ENCODE measurements at places on chromosomes 1 and 21.
A peak's percentile ranks its signal among the peaks of the same experiment; 100 is the strongest.

GRCh38 chr1:12001996-12002493 lies 17.3 kb upstream of the MIIP start:
- DNase-seq: no peak

DNA sequence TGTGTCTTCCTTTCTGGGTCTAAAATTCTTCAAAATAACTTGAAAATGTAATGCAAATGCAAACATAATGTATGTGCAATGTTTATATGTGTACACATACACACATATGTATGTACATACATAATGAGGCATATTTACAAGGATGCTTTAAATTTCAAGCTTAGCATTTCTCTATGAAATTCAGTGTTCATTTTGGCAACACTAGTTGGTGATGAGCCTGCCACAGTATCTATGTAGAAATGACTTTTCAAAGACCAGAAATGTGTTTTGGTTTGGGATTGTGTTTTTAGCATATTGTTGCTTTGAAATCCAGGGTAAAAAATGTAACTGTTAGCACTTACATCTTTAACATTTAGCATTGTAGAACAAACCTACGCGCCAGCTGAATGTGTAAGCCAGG lies 10.1 kb downstream of the GABPA start:
- DNase-seq: no peak

DNA sequence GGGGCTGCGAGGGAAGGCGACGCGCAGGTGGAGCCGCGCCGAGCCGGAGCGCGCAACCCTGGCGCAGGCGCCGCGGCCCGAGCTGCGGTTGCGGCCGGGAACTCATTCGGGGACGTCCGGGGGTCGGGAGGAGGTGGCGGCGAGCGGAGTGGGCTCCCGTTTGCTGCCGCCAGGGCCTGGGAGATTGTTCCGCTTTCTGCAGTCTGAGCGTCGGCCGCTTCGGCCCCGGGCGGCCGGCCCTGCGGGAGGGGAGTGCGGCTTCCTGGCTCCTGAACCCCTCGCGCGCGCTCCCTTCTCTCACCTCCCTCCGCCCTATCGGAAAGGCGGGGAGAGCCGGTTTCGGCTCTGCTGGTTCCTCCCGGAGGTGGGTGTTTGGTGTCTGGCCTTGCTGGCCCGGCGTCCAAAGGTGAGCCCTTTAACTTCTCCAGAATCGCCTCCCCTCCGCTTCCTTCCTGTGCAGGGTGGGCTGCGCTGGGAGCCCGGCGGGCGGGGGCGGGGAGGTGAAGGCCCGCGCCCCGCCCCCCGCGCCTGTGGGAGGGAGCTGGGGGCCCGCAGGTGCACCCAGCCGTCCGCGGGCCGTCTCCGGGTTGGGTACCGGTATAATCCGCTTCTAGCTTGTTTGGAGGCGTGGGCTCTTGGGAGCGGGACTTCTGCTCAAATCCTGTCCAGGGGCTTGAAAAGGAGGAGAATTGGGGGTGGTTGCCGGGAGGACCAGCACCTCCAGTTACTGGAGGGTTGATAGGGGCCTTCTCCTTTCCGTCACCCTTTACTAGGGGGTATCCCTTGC lies 683 bp downstream of the LRRC8D start:
- DNase-seq: peak; percentile 80

DNA sequence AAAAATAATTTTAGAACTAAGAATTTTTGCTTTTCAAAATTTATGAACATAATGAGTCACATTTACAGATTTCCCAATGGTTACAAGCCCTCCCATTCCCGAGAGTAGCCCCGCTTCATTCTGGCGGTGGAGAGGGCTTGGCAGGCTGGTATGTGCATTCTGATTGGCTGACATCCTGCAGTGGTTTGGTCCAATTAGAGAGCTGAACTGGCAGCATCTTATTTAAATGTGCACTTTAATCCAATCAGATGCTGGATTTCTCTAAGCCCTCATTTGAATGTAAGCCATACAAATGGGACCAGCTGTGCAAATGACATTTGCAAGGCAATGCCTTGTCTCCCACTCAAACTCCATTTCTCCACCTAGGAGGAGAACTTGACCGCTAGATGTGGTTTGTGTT lies 18.0 kb upstream of the TRIM17 start:
- DNase-seq: no peak

DNA sequence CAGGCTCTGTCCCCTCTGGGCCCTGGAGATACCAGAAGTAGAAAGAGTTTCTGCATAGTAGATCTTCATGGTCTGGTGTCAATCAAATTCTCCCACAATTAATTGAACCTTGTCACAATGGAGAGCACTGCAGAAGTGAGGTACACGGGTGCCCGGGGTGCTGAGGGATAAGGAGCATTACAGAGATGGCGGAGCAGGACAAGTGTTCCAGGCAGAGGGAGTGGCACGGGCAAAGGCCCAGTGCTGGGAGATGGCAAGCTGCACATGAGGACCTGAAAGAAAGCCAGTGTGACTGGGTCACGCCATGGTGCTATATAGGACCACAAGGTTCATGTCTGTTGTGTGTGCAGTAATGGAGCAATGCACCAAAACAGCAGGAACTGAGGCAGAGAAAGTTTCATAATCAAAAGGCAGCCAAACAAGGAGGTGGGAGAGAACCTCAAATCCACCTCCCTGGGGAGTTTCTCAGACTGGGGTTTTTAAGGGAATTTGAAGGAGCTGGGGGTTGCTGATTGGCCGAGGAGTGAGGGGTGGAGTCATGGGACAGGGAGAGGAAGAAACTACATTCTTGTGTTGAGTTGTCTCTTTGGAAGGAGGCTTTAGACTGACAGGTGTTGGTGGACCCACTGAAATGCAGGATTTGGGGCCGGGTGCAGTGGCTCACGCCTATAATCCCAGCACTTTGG lies 27.7 kb downstream of the ACOT11 start:
- DNase-seq: no peak

GRCh38 chr1:27960762-27961645 lies 1.2 kb downstream of the XKR8 start:
- DNase-seq: no peak

GRCh38 chr1:19596065-19596713 lies 47.9 kb upstream of the NBL1 start:
- DNase-seq: no peak

- no peak for DNase-seq
These were observed 2.5 kb downstream of the ETV3 start for GRCh38 chr1:157135646-157136045.

DNA sequence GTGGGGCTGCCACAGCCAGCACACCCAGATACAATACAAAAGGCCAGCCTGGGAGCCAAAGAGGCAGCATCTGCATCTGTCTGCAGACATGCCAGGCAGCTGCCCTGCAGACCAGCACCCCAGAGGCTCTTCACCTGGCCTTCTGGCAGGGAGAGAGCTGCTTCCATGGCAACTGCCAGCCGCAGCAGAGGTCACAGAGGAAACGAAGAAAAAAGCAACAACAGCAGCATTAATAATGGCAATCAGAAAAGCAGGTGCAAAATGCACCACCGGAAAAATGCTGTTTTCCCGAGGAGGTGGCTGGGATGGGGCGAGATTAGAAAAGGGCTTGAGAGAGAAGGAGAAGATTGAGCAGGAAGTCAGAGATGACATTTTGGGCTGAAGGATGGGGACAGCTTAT lies 309.5 kb downstream of the PCP4 start:
- DNase-seq: no peak

DNA sequence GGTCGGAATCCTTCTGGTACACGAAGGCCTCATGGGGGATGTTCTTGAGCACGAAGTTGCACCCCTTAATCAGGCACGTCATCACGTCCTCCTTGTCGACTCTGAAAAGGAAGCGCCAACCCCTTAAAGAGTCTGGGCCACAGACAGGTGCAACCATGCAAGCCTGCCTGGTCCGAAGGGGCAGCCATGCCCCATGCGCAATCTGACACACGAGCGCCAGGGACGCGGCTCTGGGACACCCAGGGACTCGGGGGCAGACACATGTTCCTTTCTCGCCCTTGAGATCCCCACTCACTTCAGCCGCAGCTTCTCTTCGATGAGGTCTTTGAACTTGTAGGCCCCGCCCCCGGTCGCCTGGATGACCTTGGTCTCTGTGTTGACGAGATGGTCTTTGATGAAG lies 5.6 kb downstream of the PANK4 start:
- no peak for DNase-seq

DNA sequence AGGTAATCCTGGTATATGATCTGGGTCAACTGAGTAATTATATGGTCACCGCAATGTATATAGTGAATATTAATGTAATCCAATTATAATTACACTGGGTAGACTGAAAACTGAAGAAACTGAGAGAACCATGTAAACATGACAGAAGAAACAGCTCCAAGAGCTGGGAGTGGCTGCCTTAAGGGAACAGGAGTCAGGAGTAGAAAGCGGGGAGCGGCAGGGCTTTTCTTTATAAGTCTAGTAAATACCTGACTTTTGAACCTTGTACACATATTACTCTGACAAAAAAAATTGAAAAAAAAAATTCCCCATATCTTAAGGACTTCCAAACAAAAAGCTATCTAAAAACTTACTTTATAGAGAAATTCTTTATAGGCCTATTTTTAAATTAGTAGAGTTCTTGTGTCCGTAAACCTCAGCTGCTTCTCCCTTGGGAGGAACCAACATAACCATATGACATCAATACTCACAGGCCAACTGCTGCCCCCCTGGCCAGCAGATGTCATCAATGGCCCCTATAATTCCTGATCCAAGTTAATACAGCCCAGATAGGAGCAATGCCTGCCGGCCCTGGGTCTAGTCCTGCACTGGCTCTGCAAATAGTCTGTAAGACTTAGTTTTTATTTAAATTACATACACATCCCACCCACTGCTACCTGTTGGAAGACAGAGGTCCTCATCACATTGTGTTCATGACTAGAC lies 33.8 kb downstream of the THAP3 start:
- no peak for DNase-seq

- DNase-seq: no peak
These were observed 465.6 kb upstream of the ADGRL4 start for GRCh38 chr1:79472067-79472656.

DNA sequence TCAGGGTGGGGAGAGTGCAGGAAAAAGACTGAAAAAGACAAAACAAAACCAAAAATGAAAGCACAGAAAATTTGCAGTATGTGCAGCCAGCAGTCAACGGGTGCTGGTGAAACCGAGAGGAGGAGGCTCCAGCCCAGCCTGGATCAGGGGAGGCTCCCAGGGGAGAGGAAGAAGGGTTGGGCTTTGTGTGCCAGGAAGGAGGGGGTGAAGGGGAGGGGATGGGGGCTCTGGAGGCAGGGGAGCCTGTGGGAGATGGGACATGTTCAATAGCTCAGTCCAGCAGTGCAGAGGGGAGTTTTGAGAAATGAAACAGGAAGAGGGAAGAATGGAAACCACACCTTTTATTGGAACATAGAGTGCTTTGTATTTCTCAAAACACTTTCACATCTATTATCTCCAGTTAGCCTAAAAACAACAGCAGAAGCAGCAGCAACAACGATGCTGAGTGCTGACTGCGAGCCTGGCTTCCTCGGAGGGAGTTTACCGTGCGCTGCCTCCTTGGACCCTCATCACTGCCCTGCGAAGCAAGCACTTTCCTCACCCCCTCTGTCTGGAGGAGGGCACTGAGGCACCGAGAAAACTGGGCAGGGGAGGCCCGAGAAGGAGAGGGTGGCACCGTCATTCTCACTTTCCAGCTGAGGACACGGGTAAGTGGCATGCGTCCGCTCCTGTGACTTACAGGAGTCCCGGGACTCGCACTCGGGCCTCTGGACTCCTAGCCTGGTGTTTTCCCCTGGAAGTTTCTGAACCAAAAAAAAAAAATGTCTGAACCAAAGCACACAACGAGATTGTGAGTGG lies 62.9 kb downstream of the MDM4 start:
- peak; percentile 53 for DNase-seq

DNA sequence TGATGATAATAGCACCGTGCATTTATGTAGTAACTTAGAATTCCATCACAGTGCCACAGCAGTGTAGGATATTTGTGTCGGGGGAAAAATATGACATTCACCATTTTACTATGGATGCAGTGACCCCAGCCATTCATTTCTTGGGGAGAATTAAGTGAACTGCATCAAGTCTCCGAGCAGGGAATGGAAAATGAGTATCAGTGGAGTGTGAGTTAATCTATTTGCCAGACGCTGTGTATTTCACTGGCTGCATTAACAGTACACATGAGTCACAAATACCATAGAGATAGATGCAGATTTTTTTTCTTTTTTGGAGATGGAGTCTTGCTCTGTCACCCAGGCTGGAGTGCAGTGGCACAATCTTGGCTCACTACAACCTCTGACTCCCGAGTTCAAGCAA lies 33.8 kb upstream of the SLC45A1 start:
- DNase-seq: no peak

DNA sequence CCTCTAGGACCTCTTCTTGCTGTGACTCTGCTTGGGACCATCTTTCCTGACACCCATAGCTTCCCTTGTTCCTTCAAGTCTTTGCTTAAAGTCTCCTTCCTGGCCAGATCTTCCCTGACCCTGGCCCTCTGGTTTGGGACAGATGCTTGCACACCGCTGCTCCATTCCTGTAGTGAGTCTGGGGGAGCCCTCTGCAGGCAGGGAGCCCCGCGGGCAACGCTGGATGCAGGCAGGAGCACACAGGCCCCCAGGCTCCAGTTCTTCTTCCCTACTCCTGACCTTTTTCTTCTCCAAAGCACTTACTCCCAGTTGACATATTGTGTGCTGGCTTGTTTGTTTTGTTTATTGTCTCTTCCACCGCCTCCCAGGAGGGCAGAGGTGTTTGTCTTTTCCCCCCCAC lies 413.4 kb downstream of the CAMTA1 start:
- DNase-seq: no peak

- DNase-seq: no peak
These were observed 47.3 kb upstream of the GPR37L1 start for GRCh38 chr1:202075389-202075788.

- no peak for DNase-seq
These were observed 140.9 kb downstream of the TGFBR3 start for GRCh38 chr1:91744953-91745639.

GRCh38 chr1:240309769-240310168 lies 218.1 kb downstream of the FMN2 start:
- no peak for DNase-seq

DNA sequence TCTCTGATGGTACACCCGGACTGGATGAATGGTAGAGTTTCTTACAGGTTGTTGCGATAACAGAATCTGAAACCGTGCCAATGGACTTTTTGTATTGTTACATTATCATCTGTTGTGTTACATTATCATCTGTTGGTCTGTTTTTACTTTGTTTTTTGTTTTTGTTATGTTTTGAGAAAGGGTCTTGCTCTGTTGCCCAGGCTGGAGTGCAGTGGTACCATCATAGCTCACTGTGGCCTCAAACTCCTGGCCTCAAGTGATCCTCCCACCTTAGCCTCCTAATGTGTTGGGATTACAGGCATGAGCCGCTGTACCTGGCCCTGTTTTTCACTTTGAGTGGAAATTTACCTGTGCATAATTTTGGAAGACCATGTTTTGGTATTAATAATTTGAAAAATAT lies 10.2 kb upstream of the PEX10 start:
- no peak for DNase-seq

DNA sequence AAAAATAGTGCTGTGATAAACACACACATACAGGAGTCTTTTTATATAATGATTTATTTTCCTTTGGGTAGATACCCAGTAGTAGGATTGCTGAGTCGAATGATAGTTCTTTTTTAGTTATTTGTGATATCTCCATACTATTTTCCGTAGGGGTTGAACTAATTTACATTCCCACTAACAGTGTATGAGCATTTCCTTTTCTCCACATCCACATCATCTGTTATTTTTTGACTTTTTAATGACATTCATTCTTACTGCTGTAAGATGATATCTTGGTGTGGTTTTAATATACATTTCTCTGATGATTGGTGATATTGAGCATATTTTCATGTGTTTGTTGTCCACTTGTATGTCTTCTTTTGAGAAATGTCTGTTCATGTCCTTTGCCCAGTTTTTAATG lies 78.3 kb downstream of the NIBAN1 start:
- DNase-seq: no peak
